ENCODE measurements at places on chromosomes 7 and 10.

DNA sequence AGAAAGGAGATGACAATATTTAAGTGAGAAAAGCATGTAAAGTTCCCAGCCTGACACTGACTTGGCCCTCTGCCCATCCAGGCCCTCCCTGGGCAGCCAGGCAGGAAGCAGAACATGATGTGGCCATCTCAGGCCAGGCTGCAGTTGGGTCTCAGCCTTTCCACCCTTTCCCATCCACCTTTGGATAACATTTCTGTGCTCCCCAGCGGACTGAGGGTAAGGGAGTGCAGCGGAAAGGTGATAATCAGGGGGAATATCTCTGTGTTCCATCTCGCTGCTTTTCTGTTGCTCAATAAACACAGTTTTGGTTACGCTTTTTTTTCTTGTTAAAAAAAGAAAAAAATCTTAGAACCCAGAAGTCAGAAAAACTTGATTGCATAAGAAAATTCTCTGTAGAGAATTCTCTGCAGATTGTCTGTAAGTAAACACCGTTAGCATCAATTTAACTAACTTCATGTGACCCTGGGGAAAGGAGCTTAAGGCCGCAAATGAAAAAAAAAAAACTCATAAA is 37.2 kb upstream of the TARP start:
- DNase-seq: peak; percentile 54

DNA sequence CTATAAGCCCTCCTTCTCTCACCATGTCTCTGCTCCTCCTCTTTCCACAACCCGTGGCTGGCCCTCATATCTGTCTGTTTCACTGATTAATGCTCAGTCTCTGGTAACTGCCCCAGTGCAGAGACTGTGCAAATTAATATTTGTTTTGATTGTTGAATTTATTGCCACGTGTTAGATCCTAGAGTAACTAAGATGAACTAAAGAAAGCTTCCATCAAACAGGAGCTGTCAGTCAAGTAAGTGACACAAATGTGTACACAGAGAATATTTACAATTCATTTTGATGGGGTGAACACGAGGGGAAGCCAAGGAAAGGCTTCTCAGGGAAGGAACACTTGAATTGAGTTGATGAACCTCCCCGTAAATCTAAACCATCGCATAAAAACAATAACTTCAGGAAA is 182.5 kb downstream of the BAMBI start:
- DNase-seq: no peak

DNA sequence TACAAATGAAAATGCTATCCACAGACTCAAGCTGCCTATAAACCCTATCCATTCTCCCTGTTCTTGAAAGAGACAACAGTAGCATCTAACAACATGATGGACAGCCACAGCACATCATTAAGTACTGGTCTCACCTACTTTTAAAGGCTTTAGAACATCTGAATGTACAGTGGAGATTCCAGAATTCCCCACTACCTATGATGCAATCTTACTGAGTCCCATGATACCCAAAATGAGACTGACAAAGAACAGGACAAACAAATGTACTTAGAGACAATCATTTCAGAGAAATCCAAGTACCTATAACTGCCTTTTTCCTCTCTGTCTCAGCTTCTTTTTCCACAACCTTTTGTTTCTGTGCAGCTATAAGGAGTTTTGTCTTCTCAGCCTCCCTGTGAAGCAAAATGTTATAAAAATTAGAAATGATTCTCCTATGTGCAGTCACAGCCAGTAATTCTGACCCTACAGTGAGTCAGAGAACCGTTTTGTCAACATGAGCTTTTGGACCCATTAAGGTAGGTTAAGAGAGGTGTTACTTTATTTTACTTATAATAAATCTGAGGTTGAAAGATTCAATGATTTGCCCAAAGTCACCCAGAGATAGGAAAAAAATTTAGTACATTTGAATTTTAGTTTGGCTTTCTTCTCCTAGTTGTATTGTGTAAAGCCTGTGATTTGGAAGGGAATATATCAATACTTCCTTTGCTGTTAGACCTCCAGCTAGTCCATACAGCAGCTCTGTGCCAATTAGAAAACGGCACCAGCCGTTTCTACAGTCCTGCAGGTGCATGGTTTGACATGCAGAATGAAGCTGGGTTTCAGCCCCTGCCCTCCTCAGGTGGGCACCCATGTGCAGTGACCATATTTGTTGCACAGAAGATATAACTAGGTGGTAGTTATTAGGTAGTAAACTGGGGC is 21.9 kb downstream of the ERLIN1 start:
- no peak for DNase-seq

DNA sequence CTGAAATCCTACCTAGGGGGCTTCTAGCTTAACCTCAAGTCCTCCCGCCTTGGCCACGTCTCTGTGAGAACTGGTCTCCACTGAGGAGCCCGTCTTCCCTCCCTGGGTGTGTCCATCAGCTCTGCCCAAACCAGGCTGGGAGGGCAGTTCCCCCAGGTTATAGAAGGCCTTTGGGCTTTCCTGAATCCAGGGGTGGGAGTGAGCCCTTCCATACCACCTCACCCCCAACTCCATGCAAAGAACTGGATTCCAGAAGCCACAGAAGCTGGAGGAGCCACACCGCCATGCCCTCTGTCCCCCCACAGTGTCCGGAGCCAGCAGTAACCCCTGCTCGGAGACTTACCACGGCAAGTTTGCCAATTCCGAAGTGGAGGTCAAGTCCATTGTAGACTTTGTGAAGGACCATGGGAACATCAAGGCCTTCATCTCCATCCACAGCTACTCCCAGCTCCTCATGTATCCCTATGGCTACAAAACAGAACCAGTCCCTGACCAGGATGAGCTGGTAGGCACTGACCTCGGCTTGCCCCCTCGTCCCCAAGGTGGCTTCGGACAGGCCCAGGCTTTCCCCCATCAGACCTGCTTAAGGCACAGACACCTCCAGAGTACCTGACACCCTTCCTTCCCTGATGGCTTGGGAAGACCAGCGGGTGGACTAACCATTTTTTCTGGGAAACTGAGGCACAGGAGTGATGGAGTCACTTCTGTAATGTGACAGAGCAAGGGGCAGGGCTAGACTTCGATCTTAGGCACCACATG is 4.7 kb downstream of the CPA1 start:
- no peak for DNase-seq

DNA sequence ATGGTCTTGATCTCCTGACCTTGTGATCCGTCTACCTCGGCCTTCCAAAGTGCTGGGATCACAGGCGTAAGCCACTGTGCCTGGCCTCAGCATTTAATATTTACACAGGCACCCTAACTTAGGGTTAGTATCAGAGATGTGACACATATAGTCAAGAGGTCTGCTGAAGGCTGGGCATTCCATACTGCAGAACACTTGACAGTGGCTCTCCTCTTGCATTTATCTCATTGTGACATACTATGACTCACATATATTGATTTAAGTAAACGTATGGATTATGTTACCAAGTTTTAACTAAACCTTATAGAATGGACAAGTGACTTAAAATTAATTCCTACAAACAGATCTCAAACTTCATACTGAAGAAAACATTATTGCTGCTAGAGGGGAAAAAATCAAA is 36.6 kb downstream of the BRAF start:
- no peak for DNase-seq

GRCh38 chr10:95759233-95759826 is 3.4 kb downstream of the ENTPD1 start:
- no peak for DNase-seq

DNA sequence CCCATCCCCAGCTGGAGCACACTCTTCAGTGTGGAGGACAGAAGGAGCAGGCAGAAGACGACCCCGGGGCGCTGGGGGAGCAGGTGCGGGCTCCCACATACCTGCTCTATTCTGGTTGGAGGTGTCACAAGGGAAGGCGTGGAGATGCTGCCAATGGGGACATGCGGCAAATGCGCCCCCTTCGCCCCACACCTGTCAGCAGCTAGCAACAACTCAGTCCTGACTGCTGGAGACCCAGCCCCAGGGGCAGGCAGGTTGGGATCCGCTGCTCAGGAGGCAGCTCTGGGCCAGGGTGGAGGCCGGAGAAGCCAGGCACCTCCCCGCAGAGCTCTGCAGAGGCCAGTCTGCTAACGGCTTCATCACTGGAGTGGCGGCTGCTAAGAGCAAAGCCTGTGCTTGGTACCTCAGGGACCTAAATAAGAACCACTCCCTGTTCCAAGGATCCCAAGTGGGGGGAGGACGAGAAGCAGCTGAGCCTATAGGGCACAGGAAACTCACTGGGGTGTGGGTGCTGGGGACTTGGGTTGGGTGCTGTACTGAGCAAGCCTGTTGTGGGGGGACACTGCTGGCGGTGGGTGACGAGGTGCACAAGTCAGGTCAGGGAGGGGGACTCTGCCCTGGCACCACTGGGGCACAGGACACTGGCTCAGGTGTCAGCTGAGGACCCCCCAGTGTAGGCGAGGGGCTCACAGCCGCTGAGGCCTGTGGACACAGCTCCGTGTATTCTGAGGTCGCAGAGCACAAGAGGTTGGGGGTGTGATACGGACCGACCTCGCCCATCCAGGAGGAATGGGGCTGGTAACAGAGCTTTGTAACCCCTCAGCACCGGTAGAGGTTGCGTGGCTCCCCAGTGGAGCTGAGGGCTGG is 19.2 kb upstream of the GPR146 start:
- no peak for DNase-seq

DNA sequence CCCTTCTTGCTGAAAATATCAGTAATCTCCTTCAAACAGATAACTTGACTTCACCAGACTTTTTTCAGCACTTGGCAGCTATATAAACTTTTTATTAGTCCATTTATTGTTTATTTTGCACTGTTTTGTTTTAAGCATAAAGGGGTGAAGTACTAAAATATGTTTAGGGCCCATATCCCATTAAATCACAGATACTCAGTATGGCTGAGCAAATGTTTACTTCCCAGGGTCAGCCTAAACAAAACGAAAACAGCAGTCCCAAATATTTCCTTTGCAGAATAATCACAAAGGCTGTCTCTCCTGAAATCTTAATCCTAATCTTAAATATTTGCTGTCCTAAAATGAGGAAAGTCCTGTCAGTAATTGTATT is 649.6 kb downstream of the TNS3 start:
- no peak for DNase-seq

GRCh38 chr7:107494884-107495283 is 25.0 kb downstream of the GPR22 start:
- DNase-seq: no peak

- peak; percentile 19 for DNase-seq
These were observed 98.2 kb upstream of the PRKCQ start for GRCh38 chr10:6678211-6678803.

GRCh38 chr7:118429141-118429540 is 204.6 kb downstream of the ANKRD7 start:
- DNase-seq: no peak

DNA sequence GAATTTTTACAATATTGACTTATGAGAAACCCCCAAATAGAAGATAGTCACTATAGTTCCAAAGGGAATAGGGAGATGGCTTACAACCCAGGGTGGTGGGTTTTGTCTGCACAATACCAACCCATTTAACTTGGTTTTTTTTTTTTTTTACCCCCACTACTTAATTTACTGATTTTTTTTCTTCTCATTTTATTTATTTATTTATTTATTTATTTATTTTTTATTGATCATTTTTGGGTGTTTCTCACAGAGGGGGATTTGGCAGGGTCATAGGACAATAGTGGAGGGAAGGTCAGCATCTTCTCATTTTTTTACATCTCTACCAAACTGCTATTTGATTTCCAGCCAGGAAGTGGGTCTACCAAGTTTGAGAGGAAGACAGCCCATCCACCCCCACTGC is 77.9 kb downstream of the FAM204A start:
- no peak for DNase-seq

DNA sequence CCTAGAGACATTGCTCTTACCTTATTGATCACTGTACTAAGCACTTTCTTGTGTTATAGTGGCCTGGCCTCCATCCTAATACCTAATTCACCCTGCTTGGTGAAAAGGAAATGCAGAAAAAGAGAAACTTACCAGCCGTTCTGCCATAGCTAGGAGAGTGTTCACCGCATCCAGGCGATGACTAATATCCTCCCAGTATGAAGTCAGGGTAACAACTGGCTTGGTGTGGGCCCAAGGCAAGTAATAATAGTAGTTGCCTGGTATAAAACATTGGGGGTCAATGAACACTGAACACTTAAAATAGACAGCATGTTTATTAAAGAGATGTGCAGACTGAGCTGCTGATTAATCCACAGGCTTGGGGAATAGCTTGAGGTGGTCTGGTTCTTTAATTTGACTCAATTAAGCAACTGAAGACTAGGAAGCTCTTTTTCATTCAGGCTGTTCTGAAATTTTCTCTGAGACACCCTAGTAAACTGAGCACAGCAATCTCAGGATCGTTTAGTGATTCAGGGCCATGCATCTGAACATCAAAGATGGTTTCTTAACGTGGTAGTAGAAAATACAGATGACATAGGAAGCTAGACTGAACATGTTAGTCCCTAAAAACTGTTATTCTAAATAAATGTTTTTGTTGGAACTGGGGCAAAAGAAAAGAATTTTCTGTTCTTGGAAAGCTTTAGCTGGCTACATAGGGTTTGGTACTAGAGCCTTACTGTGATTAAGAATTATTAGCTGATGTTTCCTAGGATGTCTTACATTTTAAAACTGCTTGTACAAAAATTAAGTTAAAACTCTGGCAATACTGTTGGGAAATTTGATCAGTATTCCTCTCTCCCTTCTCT is 102.2 kb downstream of the MYOF start:
- peak; percentile 92 for DNase-seq

DNA sequence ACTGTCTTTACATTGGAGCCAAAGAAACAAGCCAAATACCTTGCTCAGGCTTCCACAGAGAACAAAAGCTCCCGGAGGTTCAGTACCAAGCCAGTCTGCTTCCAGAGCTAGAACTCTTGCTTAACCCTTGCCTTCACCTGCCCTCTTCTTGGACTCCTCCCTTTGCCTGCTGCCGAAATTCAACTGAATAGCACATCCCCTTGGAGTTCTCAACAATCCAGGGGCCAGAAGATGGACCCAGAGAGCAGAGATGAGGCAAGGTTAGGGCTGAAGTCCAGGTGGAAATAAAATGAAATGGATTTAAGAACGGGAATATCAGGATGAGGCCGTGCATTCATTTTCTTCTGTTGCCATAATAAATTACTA is 876 bp upstream of the PIK3AP1 start:
- DNase-seq: peak; percentile 22

DNA sequence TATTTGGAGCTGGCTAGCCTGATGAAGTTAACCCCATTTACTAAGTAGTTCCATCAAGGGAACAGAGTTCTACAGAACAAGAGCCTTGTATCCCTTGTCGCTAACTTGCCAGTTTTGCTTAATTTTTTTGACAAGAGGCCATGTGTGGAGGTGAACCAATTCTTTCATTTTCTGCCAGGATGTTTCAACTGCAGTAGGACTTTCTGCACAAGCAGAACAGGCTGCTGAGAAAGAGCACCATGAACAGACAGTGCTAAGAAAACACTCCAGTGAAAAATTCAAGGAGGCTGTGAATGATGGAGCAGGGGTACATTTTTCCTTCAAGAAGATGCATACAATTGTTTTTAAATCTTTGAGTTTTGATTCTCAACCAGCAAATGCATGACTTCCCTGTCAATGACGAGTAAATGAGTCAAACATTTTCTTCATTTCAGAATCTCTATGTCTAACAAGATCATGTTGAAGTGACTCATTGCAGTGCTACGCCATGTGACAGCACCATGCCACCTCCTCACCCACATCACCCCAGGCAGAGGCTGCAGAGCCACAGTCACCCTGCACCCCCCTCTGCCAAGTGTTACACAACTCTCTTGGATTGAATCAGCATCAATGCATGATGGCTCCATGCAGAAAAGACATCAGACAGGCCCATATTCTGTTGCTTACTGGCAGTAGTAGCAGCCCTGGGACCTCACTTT is 193.1 kb downstream of the COBL start:
- DNase-seq: peak; percentile 98

- peak; percentile 31 for DNase-seq
These were observed 45.7 kb downstream of the IMMP2L start for GRCh38 chr7:111516612-111517011.

GRCh38 chr7:36736090-36736898 is 12.0 kb upstream of the AOAH start:
- no peak for DNase-seq

GRCh38 chr10:86580521-86580891 is 58.9 kb upstream of the WAPL start:
- no peak for DNase-seq

Measured in M059J (cell line).